Mesothelial cell of epicardium (in vitro differentiated cells): ENCODE measurements at places on chromosomes 6 and 20. TPM values are rescaled to one million over a fixed set of nuclear protein-coding genes. Genes with fewer than 3 reads are reported as not detected.

FAXC gene
- 11.0 to 14.6 TPM (median 13.9 TPM) in 3 replicates for total RNA-seq

EDN1 gene
- total RNA-seq, result 7.4 to 8.9 TPM (median 8.5 TPM) in 3 replicates

GRCh38 chr20:2217857-2218539, 77.8 kb upstream of the TGM3 start:
- no peak overlapping the region for H3K27ac ChIP-seq
- no peak for DNase-seq
- H3K36me3 ChIP-seq, result no peaks in the 10 kb centered on the region
- no peaks in the 10 kb centered on the region for H3K27me3 ChIP-seq
- H3K4me1 ChIP-seq, result no peaks in the 10 kb centered on the region

LST1 gene
- 0.60 to 0.77 TPM in 2 of 3 replicates, not detected in the other for total RNA-seq

FOXF2 gene
- total RNA-seq, result 0.13 to 0.27 TPM in 2 of 3 replicates, not detected in the other

GRCh38 chr20:40628877-40629276, 60.2 kb downstream of the MAFB start:
- no peaks in the 10 kb centered on the region for H3K36me3 ChIP-seq
- no peaks in the 10 kb centered on the region for H3K27me3 ChIP-seq
- H3K27ac ChIP-seq, result no peak overlapping the region
